ENCODE measurements at places on chromosomes 12 and 14.
A peak's percentile ranks its signal among the peaks of the same experiment; 100 is the strongest.

DNA sequence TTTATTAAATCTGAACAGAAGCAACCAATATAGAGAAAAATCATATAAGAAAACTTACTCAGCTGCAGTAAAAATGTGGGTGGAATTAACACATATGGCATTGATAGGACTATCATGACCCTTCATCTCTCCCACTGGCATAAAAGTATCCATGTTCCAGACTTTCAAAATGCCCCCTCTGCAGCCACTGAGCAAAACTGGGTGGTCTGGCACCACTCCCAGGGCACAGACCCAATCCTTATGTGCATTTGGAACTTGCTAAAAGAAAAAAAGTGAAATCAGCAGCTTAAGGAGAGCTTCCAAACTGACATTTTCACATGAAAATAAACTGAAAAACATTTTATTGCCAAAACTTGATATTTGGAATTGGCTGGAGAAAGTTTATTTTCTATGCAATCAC, 141.5 kb downstream of the KIF21A start:
- no peak for DNase-seq

DNA sequence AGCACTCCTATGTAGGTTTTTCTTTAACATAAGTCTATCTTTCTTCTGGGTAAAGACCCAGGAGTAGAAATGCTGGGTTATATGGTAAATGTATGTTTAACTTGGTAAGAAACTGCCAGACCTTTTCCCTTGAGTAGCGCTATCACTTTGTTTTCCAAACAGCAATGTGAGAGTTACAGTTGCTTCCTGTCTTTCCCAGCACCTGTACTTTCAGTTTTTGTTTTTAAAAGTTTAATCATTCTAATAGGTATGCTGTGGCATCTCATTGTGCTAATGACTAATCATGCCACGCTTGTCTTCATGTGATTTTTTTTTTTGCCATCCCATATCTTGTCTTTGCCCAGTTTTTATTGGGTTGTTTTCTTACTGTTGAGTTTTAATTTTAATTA, 28.1 kb downstream of the GIT2 start:
- no peak for DNase-seq

DNA sequence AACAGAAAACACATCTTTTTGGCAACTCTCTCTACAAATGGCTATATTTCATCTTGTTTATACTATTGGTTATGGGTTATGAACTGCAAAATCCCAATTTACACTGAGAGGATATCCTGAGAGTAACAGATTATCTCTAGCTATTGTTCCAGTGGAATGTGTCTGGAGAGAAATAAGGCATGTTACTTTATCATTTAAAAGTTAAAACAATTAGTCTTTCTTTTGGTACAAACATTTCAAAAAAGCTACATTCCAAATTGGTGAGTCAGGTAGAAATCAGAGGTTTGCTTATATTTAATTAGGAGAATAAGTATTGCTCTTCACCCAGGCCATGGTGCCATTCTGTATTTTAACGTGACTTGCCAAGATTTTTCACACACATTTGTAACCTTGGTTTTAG, 411.6 kb downstream of the CCER1 start:
- DNase-seq, result no peak

DNA sequence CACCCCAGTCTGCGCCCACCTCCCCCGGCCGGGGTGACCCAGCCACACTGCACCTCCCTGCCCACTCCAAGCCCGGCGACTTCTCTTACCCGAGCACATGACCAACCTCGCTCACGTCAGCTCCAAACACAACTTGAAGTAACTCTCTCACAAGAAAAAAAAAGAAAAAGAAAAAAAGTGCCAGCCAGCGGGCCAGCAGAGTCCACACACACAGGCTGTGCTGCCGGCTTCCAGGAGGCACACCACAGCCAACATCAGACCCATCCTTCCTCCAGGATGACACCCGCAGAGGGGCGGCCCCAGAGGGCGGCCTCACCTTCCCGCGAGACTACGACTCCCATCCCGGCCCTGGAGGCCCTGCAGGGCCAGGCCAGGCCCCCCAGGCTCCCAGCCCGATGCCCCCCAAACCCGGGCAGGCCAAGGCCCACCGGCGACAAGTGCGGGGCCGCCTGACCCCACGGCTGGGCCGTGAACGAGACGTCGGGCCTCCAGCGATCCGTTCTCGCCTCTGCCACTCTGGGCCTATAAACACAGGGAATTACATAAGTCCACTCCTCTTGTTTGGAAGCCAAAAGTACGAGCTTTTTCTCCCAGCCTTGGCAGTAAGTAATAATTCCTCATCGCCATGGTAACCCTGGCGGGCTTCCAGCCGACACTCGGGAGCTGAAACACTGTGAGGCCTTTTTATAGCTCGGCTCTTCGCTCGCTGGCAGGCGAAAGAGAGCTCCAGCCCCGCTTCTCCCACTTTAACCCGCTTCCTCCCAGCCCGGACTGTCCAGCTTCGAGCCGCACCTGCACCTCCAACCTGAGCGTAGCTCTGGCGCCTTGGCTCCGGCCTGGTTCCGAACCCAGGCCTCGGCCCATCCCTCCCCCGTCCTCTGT, 49.1 kb downstream of the NCOR2 start:
- DNase-seq, result peak; percentile 63

GRCh38 chr12:110353211-110353965, 50.1 kb downstream of the ANAPC7 start:
- no peak for DNase-seq

GRCh38 chr14:48710133-48710532, 876.0 kb downstream of the RPS29 start:
- DNase-seq, result no peak

DNA sequence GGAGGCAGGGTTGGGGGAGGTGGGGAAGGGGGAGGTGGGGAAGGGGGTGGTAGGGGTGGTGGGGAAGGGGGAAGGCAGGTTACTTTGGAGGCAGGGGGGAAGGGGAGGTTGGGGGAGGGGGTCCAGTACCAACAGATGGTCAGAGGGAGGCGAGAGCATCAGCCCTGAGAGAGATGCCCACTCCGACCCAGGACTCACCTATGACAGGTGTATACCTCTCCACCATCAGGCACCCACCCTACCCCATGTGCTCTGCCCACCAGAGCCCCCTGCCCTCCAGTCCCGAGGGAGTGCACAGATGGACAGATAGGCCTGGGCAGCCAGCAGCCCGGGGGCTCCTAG, 18.6 kb downstream of the JAG2 start:
- DNase-seq, result no peak

DNA sequence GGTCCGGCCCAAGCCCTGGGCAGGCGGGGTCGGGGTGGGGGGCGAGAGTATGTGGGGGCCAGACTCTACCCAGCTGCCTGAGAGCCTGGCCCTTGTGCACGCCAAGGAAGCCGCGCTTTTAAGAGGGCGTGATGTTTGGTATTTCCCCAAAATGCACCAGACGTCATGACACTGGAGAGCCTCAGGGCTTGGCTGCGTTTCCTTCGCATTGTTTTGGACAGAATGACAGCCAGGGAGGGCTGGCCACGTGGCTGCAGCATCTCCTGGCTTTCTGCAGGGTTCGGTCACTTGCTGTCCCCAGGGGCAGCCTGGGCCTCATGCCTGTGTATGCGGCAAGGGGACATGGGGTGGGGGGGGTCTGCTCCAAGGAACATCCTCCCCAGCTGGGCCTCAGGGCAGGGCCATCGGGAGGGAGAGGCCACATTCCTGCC, 16.1 kb upstream of the NUDT14 start:
- DNase-seq, result peak; percentile 64

DNA sequence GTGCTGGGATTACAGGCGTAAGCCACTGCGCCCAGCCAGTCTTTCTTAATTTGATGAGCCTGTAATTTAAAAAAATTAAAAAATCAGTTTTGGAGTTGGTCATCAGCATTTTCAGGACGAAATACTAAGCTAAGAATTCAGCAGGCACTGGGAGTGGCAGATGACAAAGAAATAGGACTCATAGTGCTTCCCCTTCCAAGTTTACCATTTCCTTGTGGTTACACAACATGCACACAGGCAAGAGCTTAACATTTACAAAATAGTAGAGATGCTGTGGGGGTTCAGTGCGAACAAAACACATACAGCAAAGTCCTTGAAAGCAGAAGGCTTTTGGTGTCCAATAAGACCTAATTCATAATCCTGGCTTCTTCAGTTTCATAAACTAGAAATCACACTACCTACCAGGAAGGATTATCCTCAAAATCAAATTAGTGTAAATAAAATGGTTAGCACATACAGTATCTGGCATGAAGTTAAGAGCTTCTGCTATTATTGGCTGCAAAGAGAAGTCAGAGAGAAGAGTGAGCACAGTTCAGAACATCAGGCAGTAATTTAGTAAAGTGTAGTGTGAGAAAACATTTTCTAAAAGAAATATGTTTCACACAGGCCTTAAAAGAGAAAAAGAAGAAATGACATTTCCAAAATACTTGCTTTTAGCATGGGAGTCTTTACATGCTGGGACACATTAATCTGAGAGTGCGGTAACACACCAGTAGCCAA, 22.2 kb upstream of the KIF21A start:
- no peak for DNase-seq

DNA sequence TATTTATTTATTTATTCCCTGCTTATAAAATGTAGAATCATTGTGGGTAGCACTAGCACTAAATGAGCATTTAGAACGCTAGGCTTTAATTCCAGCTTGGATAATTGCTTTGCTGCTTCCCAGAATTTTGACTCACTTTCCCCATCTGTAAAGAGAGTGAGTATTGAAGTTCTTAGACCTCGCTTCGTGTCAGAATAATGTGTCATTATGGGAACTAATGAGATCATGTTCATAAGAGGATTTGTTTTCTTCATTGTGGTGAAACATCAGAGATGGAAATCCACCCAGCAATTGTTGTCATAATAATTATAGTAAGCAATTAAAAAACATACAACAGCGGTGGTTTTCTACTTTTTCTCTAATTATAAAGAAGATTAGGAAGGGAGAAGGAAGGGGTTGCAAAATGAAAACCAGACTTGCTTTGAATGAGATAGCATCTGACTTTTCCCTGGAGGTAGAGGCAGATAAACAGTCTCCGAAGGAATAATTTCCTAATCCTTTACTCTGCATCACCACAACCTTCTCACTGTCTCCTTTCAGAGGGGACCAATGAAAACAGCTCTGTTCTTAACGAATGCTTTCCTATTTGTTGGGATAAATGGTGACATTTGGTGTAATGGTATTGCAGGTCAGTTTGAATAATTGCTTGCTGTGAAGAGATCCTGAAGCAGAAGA, 86.8 kb upstream of the ARHGAP5 start:
- DNase-seq, result peak; percentile 37

DNA sequence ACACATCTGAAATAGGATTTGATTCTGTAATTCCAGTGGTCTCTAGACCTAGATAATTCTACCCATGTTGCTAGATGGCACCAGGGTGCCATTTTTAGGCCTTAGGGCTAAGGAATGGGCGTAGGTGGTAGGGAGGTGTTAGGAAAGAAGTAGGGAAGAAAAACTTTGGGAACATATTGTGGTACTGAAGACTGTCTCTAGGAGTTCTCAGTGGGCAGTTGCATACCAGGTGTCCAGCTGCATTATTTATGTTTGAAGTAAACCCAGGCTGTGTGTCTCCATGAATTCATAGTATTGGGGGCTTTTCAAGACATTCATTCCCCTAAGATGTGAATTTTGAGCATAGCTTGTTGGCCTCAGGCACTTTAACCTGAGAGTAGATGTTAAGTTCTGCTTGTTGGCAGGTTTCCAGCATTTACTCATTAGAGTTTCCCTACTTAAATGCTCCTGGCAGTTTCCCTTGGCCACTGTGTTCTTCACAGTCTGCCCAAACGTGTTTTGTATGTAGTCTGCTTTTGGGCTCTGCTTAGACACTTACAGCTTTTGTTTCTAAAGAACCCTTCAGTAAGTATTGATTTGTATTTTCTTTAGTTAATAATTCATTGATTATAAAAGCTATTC, 31.5 kb upstream of the CCT2 start:
- DNase-seq, result no peak

- DNase-seq, result no peak
Observed at GRCh38 chr14:75168586-75169335, 7.7 kb downstream of the TMED10 start.

GRCh38 chr12:31745242-31745641, 16.4 kb upstream of the AMN1 start:
- DNase-seq, result no peak

DNA sequence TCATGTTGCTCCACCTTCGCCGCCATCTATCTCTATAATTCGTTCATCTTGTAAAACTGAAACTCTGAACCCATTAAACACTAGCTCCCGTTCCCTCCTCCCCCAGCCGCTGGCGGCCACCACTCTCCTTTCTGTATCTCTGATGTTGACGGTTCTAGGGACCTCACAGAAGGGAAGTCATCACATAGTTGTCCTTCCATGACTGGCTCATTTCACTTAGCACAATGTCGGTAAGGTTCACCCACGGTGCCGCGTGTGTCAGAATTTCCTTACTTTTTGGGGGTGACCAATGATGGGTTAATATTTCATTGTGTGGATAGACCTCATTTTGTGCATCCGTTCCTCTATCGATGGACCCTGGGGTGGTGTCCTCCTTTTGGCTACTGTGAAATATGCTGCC, 2.0 kb upstream of the CACNA2D4 start:
- no peak for DNase-seq

DNA sequence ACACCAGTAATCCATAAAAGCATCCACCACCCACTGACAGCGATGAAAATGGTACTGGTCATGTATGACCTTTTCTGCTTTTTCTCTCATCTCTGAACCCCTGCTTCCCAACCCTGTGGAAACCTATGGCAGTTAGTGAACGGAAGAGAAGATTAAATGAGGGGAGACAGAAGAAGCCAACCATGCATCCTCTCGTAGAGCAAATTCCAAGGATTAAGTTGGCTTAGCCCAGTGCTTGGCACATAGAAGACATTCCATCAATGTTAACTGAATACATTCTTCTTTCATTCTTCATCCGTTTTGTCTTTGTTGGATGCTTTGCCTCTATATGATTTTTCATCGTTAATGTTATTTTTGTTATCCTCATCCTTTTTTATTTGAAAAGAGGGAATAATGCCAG, 339.7 kb upstream of the FLRT2 start:
- DNase-seq, result no peak

GRCh38 chr14:99004112-99004511, 267.9 kb downstream of the BCL11B start:
- no peak for DNase-seq

DNA sequence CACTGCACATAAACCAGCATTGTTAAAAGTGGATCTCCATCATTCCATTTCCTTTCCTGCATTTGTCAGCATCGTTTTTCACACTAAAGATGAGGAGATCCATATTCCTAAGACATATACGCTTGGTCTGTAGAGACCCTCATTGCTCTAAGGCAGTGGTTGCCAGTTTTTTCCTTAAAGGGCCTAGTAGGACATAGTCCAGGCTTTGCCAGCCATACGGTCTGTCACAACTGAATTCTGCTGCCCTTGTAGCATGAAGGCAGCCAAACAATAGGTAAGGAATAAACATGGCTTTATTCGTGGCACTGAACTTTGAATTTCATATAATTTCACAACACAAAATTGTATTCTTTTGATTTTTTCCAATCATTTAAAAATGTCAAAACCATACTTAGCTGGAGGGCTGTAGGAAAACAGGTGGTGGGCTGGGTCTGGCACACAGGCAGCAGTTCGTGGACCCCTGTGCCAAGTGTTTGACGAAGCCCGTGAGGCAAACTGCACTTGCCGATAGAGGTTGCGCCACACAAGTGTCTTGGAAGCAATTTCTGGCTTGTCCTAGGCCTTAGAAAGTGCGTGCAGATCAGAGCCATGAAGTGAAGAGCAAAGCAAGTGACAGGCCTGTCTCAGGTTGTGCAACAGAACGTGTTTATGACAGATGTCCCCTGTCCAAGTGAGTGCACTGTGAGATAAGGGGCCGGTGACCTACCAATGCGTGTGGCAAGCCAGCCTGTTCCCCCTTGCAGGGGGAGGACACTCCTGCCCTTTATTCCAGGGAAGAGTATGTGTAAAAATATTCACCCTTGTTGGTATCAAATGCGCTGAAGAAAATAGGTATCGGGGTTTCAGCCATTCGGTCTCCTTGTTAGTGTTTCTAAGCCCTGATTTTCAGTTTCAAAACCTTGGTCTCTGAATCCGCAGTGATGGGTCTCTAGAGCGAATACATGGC, 916 bp upstream of the CHPT1 start:
- DNase-seq, result no peak
